ENCODE measurements at places on chromosomes 5 and 9. TPM values are rescaled to one million over a fixed set of nuclear protein-coding genes. Genes with fewer than 3 reads are reported as not detected.

- DNase-seq: peak; percentile 77
Observed at GRCh38 chr5:176596689-176597416, 13.1 kb downstream of the GPRIN1 start.

- no peak for DNase-seq
Observed at GRCh38 chr9:109118808-109119438, 824 bp downstream of the TMEM245 start.

DNA sequence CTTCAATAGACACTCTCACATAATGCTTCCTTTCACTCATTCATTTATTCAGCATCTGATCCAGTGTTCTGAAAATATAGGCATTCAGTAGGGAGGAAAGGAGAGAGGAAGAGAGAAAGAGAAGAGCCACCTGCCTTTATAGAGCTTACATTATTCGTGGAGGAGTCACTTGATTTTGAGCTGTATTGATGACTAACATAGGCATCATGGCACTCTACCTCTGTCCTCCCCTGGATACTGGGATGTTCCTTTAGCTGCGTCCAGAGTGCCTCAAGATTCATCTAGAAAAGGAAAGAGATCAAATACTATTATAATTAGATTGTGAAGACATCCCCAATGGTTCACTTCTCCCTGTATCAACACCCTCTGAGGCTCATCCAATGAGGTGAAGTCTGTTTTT, 345.1 kb downstream of the SPATA31D1 start:
- no peak for DNase-seq

DNA sequence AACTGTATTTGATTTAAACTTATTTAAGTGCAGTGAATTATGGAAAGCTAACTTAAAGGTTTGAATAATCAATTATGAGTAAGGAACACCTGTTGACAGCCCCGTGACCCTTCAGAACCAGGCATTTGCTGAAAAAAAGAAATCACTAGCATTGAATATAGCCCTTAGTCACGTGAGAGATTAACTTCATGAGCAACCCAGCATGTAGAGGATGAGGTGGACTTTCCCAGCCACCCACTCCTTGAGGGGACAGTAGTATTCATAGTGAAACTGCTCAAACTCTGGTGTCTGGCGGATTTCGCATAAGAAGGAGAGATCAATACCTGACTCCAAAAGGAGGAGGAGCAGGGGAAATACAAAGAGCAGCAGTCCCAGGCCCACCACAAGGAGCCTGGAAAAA, 184.8 kb upstream of the RASEF start:
- no peak for DNase-seq

DNA sequence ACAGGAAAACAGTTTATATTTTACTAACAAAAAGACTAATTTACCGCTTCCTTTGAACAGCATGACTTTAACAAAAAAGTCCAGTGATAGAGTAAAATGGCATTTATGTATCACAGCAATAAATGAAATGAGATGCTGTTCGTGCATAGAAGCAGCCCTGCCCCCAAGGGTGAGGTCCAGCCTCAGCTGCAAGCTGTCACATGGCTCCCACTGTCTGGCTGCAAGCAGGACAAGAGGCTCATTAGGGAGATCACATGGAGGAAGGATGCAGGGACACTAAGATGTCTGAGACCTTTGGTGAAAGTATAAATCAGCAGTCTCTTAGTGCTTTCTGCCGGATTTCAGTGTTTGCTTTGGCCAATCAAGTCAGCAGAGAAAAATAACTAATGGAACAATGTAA, 23.0 kb downstream of the GDNF start:
- DNase-seq: peak; percentile 34

- peak; percentile 31 for DNase-seq
Observed at GRCh38 chr5:31186672-31187267, 6.7 kb upstream of the CDH6 start.

DNA sequence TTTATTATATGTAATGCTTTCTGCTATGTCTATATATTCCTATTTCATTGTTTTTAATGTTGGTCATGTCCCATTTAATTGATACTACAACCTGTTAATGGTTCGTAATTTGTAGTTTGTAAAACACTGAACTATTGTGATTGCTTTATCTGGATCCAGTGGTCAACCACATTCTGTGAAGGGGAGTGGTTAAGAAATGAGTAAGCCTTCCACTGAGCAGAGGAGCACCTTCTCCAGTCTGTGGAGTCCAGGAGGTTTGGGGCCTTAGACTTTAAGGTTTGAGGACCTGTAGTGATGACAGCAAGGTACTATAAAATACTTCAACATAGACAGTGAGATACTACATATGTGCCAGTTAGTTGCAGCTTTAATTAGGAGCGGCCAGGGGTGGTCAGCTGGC, 67.7 kb upstream of the RAD23B start:
- DNase-seq: no peak

GRCh38 chr5:91296674-91297143, 86.4 kb downstream of the ARRDC3 start:
- no peak for DNase-seq

DNA sequence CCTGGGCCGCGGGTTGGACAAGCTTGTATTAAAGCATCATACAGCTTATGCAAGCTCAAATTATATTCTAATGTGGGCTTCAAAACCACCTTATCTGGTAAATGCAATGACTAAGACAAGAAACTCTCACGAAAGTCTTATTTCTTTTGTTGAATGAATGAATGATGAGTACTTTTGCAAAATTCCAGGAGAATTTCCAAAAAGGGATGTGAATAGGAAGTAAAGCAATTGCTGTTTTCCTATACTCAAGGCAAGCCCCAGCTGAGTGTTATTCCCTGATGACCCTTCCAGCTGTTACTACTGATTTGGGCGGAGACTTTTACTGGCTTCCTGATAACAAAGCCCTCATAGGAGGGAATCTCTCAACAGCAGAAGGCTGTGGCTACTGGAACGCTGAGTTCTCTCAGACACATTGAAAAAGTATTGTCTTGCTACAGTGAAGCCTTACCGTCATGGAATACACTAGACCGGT, 162.8 kb downstream of the SREK1 start:
- peak; percentile 9 for DNase-seq

DNA sequence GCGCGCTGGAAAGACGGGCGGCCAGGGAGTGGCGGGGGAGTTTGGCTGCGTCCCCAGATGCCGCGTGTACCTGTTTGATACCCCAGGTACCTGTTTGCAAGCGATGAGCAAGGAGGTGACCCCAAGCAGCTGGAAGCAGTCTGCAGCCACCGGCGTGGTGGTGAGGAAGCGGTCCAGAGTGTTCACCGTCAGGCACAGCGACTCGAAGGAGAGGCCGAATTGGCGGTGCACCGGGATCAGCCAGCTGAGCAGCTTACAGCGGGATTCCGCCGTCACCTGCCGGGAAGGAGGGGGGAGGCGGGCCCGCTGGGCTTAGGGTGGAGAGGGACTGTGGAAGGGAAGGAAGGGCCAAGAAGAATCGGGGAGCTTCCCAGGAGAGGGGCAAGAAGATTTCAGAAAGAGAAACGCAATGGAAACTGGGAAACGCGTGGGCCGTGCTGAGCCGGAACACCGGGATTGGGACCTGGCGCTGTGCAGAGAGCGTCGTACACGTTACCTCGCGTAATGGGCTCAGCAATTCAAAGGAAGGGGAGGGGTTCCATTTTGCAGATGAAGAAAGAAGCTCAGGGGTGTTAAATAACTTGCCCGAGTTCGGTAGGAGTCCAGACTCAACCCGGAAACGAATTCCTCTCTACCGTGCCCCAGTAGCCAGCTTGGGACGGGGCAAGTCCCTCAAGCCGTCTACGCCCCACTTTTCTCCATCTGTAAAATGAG, 980 bp downstream of the CCNO start:
- peak; percentile 30 for DNase-seq

DNA sequence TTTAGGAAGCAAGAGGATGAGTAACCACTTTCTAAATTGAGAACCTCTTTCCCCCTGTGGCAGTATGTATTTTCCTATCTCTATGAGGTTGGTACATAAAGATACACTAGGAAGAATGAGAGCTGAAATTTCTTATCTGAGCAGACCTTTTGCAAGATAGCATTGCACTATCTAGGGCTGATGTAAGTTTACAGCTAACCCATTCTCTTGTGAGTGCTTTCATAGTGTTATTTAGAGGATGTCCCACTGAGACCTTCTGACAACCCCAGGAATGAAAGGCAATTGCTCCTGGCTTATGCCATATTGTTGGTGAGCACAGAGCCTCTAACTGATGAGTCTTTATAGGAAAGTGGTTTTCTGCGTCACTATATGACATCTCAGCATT, 1209.3 kb upstream of the CDH6 start:
- no peak for DNase-seq

- DNase-seq: no peak
Observed at GRCh38 chr5:35151146-35151920, 79.0 kb downstream of the PRLR start.

DNA sequence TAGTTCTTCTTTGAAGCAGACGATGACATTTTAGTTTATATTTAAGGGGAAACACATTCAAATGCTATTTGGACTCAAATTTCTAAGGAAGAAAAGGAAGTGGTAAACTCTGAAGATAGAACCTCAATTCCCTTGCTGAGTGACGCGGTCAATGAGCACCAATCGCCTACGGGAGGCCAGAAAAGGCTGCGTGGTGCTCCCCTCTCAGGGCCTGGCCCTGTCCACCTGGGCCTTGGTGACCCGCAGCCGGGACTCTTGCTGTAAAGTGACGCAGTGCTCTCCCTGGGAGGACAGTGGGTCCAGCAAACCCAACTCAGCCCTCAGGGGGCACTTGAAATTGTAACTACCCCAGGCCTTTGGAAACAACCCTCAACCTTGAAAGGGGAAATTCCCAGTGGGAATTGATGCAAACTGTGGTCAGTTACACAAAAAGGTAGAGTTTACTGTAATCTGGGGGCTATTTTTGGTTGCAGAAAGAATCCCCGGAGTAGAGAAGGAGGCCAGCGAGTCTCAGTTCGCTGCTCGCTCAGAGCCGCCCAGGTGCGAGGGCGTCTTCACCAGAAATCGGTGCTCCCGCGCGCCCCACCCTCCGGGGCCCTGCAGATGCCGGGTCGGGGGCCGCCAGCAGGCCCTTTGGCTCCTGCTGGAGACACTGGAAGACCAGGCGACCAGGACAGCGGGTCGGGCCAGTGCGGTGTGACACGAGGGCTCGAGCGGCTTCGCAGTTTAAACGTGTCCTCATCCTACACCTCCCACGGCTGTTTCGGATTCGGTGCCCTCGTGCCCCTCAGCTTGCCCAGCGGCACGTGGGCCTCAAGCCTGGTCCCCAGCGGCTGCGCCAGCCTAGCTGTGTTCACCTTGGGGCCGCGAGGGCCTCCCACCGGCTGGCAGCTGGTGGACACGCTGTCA, 1.4 kb upstream of the ANKRD33B start:
- no peak for DNase-seq

GRCh38 chr5:170247363-170247762, 14.6 kb downstream of the C5orf58 start:
- DNase-seq: no peak

GRCh38 chr5:137498736-137499505, at the start of gene SPOCK1:
Gene SPOCK1, minus strand, starts transcription at chr5:137499326.
- peak; percentile 88 for DNase-seq

GRCh38 chr5:53038196-53038847, 49.2 kb downstream of the ITGA2 start:
- DNase-seq: peak; percentile 68

DNA sequence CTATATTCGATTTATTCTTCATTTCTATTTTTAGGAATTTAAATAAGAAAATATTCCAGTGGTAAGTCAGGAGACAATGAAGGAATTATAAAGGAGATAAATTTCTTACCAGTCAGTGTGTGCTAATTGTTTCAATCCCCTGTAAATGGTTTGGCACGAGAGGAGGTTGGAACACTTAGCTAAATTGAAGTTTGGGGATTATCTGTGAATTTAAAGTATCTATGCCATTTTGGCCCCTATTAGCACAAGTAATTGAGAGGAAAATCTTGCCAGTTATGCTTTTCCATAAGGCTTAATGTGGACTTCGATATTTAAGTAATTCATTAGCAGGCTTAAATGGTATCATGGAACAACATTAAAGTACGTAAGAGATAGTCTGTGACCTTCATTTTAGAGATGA, 860.8 kb downstream of the PTPRD start:
- DNase-seq: no peak

DNA sequence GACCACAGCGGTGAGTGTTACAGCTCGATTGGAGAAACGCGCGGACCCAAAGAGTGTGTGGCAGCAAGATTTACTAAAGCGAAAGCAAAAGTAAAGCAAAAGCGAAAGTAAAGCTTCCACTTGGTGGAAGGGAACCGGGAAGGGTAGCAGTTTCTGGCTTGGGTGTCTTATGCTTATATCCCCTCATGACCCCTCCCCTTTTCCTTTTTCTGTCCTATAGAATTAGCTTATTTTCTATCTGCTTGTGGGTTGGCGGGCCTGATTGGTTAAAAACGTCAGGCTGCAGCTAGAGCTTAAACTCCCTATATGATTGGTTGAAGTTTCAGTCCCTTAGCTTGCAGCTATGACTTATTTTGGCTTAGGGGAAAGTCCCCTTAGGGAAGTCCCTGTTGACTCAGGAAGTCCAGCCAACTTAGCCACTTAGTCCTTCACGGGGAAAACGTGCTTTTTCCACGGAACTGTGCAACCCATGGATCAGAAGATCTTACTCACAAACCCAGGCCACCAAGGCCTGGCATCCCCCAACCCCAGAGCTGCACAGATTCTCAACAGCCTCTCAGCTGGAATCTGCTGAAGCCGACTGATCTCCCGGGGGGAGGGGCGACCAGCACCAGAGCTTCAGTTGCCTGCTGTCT, 114.2 kb upstream of the ADAMTS16 start:
- no peak for DNase-seq

DNA sequence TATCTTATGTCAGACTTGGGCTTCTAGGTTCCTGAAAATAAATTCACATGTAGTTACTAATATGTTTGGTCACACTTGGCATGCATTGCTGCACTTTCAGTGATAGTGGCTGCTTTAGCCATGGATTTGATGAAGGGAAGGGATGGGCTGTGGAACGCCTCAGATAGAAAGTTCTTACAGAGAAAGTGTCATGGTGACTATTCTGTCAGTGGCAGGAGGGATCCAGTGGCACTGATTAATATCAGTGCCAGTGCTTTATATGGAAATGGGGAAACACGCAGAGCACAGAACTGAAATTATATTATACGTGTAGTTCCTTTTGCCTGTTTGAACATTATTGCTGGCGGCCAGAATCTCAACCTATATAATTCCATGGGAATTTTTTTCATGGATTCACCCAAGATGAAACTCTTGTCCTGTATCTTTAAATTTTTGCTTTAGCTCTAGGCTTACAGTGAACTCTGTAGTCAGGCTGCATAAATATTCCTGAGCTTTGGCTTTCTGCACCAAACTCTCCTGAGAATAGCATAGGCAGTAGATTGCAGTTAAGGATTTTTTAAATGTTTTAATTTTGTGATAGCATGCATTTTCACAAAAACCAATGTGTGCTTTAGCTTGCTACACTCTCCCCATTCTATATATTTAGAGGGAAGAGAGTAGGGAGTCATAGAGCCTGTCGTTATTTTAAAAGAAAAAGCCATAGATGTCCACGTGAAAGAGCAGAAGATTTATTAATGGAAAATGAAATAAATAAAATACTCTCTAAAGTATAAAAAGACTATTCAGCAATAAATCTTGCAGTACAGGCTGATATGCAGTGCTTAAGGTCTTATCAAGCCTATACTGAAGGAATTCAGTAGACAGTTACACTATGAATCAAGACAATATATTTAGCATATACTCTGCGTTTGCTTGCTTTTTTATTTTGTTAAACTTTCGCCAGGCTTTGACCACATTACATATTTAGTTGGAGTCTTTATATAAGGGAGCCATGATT, 98.7 kb downstream of the EDIL3 start:
- DNase-seq: no peak

The SPEF2 gene
- total RNA-seq: 1.2 TPM

The SLC45A2 gene
- 0.09 TPM for total RNA-seq

The EGFL7 gene
- 768 TPM for total RNA-seq

The CATSPER3 gene
- total RNA-seq: not detected

The DAB2IP gene
- 24.3 TPM for total RNA-seq

The CYSRT1 gene
- 0.37 TPM for total RNA-seq

The ABITRAM gene
- total RNA-seq: 5.4 TPM

The C5orf58 gene
- not detected for total RNA-seq

The SPAAR gene
- 3.2 TPM for total RNA-seq
